ENCODE measurements at places on chromosomes 3 and 15.

- H3K4me3 ChIP-seq, result no peak overlapping the region
- peak; percentile 30 for DNase-seq
- H3K36me3 ChIP-seq, result no peaks in the 10 kb centered on the region
- H3K27ac ChIP-seq, result no peak overlapping the region
- H3K27me3 ChIP-seq, result no peaks in the 10 kb centered on the region
Measured at GRCh38 chr15:47711655-47712054, 5.7 kb upstream of the SEMA6D start.

DNA sequence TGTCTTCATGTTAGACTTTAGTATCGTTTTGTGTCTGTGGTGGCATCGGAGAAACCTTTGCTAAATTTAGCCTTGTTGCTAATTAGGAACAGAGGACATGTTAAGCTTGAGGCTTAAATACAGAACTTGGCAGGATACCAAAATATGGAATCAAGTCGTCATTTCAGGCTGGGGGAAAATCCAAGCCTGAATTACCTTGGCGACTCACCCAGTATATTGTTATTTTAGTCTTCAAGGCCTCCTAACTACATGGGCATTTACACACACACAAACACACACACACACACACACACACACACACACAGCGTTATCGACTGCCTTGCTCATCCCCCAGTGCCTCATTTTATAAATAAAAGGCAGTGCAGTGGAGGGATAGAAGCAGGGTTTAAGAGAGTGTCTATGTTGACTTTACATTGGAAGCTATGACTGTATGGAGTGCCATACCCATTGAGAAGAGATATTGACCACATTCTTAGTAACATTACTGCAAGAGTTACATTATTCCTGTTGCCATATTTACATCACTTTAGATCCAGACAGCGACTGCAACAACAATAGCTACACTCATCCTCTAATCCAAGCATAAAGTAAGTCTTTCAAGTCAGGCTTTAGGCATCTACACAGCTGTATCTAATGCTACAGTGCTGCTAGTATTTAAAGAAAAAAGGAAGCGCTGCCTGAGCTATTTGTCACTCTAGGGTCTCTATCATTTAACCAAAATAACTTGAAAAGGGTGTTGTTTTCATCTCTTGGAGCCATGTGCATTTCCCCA is 210.8 kb upstream of the SEMA6D start:
- no peak overlapping the region for H3K4me3 ChIP-seq
- no peaks in the 10 kb centered on the region for H3K4me1 ChIP-seq
- no peaks in the 10 kb centered on the region for H3K36me3 ChIP-seq
- no peak overlapping the region for H3K27ac ChIP-seq
- no peak for DNase-seq

GRCh38 chr15:65094294-65094995 is 17.9 kb downstream of the KBTBD13 start:
- H3K27me3 ChIP-seq, result no peaks in the 10 kb centered on the region
- H3K36me3 ChIP-seq, result peaks cover 24% of the 10 kb centered on the region
- peaks cover 52% of the 10 kb centered on the region for H3K4me1 ChIP-seq

DNA sequence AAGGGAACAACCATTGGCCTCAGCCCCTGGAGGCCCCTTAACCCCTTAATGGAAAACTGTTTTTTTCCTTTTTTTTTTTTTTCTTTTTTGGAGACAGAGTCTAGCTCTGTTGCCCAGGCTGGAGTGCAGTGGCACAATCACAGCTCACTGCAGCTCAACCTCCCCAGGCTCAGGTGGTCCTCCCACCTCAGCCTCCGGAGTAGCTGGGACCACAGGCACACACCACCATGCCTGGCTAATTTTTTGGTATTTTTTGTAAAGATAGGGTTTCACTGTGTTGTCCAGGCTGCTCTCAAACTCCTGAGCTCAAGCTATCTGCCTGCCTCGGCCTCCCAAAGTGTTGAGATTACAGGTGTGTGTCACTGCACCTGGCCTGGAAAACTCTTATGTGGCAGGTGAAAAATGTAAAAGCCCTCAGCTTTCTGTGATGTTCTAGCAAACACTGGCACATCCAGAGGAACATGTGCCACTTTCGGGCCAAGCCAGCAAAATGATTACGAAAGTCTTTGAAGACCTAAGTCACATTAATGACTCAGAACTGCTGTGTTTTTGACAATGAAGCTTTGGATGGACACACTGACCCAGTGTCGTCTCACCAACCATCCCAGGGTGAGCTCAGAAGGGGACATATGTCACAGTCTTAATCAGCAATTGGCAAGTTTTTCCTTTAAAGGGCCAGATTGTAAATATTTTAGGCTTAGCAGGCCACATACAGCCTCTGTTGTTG is 189.3 kb upstream of the TPM1 start:
- no peaks in the 10 kb centered on the region for H3K27me3 ChIP-seq
- no peak overlapping the region for H3K27ac ChIP-seq
- DNase-seq, result no peak
- no peaks in the 10 kb centered on the region for H3K36me3 ChIP-seq

GRCh38 chr15:69854001-69854400 is 243.7 kb downstream of the TLE3 start:
- DNase-seq, result no peak
- peaks cover 28% of the 10 kb centered on the region for H3K36me3 ChIP-seq
- peaks cover 58% of the 10 kb centered on the region for H3K4me1 ChIP-seq
- peak overlapping the region; percentile 100 for H3K27ac ChIP-seq

GRCh38 chr3:133535971-133536881 is 37.3 kb upstream of the CDV3 start:
- peak overlapping the region; percentile 10 for H3K27ac ChIP-seq
- no peaks in the 10 kb centered on the region for H3K27me3 ChIP-seq
- no peak overlapping the region for H3K4me3 ChIP-seq
